ENCODE measurements at places on chromosomes 1 and 21.

- no peak for DNase-seq
Observed at GRCh38 chr21:45537746-45538291, 4.4 kb downstream of the SLC19A1 start.

GRCh38 chr1:65495137-65495536 lies 74.7 kb downstream of the LEPR start:
- no peak for DNase-seq

DNA sequence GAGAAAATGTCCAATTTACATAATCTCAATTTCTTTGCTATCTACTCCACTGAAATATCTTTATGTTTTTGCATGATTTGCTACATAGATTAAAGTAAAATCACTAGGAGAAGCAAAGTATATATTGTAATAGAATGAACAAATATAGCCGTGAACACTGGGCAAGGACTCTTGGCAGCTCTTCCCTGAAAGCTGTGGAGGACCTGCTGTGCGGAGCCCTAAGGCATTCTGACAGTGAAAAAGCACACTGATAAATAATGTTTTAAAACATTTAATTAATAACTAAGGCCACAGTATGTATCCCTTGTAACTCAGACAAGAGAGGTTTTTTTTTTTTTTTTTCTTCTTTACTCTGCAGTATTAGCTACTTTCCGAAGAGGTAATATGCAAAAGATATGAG lies 256.1 kb upstream of the DPYD start:
- no peak for DNase-seq

GRCh38 chr1:1616045-1616790 lies 918 bp downstream of the MIB2 start:
- no peak for DNase-seq

- no peak for DNase-seq
Observed at GRCh38 chr21:18776936-18777335, 373.4 kb upstream of the TMPRSS15 start.

DNA sequence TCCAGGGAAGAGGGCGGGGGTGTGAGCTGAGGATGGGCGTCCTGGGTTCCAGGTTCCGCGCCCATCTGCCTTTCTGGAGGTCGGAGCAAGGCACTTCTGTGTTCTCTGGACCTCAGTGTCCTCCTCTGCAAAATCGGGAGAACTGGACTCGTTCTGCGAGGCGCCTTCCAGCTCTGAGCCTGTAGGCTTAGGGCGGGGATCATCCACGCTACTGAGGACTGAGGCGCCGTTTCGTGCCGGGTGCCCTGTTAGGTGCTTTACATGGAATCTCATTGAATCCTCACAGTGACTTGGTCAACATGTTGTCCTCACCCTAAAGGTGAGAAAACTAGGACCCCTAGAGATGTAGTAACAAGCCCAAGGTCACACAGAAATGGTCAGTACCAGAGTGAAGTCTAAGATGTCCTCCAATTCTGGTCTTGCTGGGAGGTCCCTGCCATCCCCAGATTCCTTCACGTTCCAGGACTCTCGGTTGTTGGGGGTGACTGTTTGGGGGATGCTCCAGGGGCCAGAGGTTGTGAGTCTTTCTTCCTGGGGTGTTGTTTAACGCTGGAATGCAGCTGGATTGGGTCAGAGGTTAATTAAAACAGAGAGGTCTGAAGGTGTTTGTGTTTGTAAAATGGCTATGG lies 677 bp downstream of the PRKAA2 start:
- DNase-seq: no peak

DNA sequence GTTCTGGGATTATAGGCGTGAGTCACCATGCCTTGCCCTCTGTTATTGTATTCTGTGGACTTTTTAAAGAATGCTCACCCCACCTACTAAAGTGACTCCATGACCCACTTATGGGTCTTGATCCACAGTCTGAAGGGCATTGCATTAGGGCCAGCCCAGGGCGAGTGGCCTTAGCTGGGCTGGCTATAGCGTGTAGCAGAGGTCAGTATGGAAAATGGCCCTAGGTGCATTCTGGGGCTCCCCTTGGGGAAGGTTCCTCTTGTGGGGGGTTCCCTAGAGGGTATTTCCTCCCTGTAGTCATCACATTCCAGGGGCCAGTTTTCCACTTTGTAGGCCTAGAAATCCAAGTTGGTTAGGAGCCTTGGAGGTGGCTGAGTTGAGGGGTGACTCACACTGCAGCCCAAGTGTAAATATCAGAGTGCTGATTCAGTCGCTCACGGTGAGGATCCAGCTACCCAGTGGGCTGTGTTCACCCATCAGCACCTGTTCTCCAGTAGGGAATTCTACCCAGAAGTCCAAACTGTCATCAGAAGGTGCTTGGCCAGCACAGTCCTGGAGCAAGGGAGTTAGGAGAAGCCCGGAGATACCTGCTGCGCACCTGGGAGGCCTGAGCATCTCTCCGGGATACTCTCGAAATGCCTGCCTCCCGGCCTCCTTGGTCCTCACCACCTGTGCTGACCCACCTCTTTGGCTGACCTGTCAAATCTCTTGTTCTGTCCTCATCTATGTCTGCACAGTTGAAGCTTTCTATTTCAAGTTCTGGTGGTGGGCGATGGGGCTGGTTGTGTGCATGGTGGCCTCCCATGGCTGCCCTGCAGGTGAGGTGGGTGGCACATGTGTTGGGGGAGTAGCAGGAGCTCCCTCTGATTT lies 52.2 kb downstream of the NENF start:
- peak; percentile 86 for DNase-seq

DNA sequence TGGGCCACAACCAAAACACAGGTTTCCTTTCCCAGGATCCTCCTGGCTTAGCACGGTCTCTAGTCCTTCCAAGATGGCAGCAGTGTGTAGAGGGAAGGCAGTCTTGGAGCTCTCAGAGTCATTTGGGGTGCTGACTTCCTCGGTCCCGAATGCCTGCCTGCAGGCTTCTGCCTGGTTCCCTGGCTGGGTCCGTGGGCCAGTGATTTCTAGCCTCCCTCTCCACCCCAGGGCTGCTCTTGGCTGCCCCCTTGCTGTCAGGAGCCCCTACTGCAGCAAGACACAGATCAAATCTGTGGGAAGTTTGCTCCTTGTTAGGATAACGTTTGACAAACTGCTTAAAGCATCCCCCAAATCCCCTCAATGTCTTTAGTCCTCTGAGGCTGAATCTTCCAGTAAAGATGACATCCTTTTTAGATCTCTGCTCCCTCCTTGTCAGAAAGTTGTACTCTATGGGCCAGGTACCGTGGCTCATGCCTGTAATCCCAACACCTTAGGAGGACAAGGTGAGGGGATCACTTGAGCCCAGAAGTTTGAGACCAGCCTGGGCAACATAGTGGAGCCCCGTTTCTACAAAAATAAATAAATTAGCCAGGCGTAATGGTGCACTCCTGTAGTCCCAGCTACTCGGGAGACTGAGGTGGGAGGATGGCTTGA lies 272.5 kb downstream of the RRAGC start:
- DNase-seq: no peak

DNA sequence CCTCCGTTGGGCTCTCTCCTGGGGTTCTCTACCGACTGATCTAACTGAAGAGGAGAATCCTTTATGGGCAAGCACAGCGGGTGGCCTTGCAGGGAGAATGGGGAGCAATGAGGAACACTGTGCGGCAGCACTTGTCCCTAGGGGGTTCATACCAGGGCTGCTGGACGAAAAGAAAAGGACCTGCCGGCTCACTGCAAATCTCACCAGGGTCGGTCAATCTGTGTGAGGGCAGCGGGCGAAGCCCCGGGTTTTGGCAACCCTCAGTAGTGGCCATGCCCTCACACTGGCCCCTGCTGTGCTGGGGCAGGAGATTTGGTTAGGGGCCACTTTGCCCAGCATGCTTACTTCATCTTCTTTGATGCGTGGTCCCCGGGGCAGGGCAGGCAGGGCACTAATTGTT lies 5.9 kb downstream of the LHX9 start:
- DNase-seq: no peak

DNA sequence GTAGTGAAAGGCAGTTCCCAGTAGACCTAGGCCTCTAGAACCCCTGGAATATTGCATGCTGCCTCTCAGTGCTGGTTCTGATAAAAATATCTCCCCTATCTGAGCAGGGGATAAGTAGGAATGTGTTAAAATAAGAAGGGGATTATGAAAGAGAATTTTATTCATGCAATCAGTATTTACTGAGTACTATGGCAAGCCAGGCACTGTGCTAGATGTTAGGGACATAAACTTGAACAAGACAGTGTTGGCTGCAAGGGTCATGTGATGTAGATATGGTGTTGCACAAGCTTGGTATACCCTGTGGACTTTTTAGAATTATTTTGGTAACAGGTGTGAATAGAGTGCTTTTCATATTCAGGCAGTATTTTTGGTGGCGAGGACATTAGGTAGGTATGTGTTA lies 23.6 kb downstream of the NOS1AP start:
- DNase-seq: no peak

GRCh38 chr1:223223091-223223995 lies 80.3 kb upstream of the TLR5 start:
- no peak for DNase-seq

GRCh38 chr21:40057331-40057730 lies 190.1 kb downstream of the PCP4 start:
- DNase-seq: no peak

DNA sequence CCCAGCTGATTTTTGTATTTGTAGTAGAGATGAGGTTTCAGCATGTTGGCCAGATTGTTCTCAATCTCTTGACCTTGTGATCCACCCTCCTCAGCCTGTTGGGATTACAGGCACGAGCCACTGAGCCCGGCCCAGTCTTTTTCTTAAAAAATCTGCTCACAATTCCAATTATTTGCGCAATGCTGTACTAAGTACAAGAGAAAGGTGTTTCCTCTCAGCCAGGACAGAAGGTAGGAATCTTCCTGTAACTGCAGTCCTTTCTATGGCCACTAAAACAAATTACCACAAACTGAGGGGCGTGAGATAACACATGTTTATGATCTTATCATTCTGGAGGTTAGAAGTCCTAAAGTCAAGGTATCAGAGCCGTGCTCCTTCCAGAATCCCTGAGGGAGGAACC lies 6.9 kb upstream of the CBR3 start:
- DNase-seq: no peak

DNA sequence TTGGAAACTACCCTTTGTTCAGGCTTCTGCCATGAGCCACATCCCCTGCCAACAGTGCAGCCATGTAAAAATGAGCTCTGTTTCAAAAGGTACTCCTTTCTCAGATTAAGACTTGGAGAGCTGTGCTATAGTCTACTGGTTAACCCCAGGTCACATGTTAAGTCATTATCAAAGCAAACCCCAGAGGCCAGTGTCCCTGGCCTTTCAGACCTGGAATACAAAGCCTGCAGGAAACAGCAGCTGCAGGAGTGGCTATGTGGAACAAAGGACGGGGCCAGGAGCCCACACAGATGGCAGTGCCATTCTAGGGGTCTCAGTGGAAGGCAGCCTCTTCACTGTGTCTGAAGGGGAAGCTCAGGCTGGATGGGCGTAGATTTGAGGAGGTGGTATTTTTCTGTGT lies 6.7 kb downstream of the ZNF496 start:
- no peak for DNase-seq

DNA sequence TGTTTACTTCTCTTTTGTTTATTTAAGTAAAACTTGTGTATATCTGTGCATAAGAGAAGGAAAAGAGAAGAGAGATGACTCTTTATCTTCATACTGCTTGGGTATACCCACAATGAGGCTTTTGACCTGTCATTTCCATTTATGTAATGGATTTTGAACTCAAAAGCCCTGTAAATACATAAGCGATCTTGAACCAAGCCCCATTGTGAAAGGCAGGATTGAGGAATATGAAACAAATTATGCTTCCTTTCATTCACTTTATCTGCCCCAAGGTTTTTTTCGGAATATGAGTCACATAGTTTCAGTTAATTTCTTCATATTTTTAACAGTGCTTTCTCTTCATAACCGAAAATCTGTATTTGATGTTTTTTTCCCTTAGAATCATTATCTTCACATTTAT lies 21.4 kb downstream of the CNST start:
- DNase-seq: no peak

DNA sequence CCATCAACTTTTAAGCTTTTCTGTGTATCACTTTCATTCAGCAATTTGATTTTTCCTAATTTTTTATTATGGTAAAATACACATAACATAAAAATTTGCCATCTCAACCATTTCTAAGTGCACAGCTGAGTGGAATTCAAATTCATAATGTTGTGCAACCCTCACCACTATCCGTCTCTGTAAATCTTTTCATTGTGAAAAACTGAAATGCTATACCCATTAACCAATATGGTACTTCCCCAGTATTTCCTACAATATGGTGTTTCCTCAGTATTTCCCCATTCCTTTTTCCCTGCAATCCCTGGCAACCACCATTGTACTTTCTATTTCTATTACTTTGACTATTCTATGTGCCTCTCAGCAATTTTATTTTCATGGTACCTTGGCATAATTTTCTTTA lies 6.8 kb downstream of the STPG1 start:
- no peak for DNase-seq

GRCh38 chr1:9684801-9685200 lies 33.3 kb downstream of the PIK3CD start:
- no peak for DNase-seq

Measured in NCI-H226 (cell line).